ENCODE measurements at places on chromosomes 1 and 21.

DNA sequence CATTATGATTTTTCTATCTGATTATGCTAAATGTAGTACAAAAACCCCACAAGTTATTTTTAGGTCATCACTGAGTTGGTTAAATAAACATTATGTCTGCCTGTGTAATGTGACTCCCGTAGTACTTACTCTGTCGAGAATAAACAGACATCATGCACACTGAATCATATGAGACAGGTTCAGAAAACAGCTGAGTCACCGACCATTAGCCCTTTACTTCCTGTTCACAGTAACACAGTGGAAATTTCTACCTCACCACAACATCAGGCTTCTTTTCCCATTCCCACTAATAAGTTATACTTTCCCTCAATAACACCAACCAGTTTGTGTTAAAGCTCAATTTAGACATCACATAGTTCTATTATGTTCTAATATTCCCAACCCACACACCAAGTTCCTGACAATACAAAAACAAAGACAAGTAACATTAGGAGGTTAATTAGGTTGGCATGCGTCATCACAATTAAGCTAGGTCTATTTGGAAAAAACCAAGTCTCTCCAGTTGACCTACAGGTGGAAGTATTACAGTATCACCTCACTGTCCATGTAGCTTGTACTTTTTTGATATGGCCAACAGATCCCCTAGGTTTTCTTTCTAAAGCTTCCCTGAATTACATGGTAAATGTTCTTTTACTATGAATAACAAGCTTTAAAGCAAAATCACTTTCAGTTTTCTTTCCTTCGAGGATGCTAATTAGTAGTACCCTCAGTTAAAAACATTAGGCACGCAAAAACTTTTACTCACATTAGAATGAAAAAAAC is 154.2 kb downstream of the EIF4G3 start:
- peak; percentile 8 for DNase-seq

DNA sequence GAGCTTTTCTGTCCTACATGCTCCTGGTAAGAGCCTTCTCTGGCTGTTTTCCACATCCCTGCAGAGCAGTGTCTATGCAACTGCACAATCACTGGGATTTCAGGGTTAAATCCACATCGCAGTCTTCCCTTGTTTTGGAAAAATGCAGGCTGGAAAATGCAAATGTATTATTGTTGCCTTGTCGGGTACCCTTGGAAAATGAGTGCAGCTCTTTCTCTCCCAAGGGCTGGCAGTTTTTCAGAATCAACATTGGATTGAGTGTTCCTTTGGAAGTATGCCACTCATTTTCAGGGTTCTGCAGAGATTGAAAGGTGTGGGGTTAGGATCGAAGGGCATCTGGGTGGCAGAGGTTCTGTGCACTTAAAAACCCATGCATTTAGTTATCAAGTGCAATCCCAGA is 3.2 kb downstream of the NOS1AP start:
- no peak for DNase-seq

DNA sequence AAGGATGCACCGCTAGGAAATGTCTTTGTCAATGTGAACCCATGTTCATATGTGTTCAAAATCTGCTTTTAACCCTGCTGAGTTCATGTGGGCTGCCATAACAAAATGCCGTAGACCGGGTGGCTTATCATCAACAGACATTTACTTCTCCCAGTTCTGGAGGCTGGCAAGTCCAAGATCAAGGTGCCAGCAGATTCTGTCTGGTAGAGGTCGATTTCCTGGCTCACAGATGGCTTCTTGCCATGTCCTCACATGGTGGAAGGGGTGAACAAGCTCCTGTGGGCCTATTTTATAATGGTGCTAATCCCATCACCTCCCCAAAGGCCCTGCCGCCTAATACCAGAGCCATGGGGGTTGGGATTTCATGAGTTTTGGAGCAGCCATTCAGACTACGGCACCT is 4.6 kb upstream of the CDCP2 start:
- DNase-seq, result no peak

- DNase-seq, result no peak
Observed at GRCh38 chr1:30268923-30269666, 454.3 kb downstream of the MATN1 start.

- no peak for DNase-seq
Observed at GRCh38 chr21:38277501-38278131, 20.8 kb downstream of the KCNJ15 start.

GRCh38 chr1:20787029-20787839 is at the start of gene HP1BP3:
Gene HP1BP3 (minus strand): TSS chr1:20787307. CDS start chr1:20780440, 6,867 bp downstream.
- DNase-seq, result peak; percentile 66

GRCh38 chr1:68231627-68232288 is 565 bp downstream of the WLS start:
- no peak for DNase-seq
